ENCODE measurements at places on chromosomes 3 and 15. TPM values are rescaled to one million over a fixed set of nuclear protein-coding genes. Genes with fewer than 3 reads are reported as not detected.
A peak's percentile ranks its signal among the peaks of the same experiment; 100 is the strongest.

The COL6A5 gene
- total RNA-seq = not detected

GRCh38 chr3:152400887-152401286 lies 132.2 kb downstream of the MBNL1 start:
- H3K27ac ChIP-seq = peak overlapping the region; percentile 91
- H3K27me3 ChIP-seq = no peaks in the 10 kb centered on the region
- peaks cover 15% of the 10 kb centered on the region for H3K36me3 ChIP-seq
- peaks cover 74% of the 10 kb centered on the region for H3K4me1 ChIP-seq

The EOMES gene
- 7.2 TPM for total RNA-seq

GRCh38 chr3:16570113-16570512 lies 35.1 kb downstream of the DAZL start:
- H3K4me3 ChIP-seq = no peak overlapping the region
- H3K27me3 ChIP-seq = peaks cover 23% of the 10 kb centered on the region
- no peak overlapping the region for H3K27ac ChIP-seq
- H3K36me3 ChIP-seq = peaks cover 4% of the 10 kb centered on the region

- no peaks in the 10 kb centered on the region for H3K4me1 ChIP-seq
- DNase-seq = no peak
- no peak overlapping the region for H3K27ac ChIP-seq
- H3K36me3 ChIP-seq = no peaks in the 10 kb centered on the region
- H3K27me3 ChIP-seq = no peaks in the 10 kb centered on the region
- no peak overlapping the region for H3K4me3 ChIP-seq
Observed at GRCh38 chr3:126961791-126962461, 21.0 kb upstream of the PLXNA1 start.

DNA sequence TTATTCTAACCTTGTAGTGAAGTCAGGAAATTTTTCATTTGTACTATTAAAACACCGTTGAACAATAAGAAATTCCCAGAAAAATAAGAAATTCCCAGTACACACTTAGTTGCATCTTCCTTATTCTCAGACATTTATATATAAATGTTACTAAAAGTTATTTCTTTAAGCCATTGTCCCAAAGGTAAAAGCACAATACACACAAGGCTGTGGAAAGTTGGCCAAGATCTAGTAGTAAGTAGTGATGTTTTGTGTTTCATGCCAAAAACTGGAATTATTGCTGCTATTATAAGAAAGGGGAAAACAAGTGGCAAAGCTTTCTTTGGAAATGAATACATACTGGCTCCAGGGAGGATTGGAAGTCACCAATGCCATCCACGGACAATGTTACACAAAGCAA lies 802.5 kb upstream of the DPPA4 start:
- H3K4me1 ChIP-seq = no peaks in the 10 kb centered on the region
- DNase-seq = no peak
- no peaks in the 10 kb centered on the region for H3K27me3 ChIP-seq
- H3K4me3 ChIP-seq = no peak overlapping the region

The NDUFB5 gene
- 114 TPM for total RNA-seq

GRCh38 chr3:190322604-190323245 lies 479 bp upstream of the CLDN1 start:
- H3K36me3 ChIP-seq = no peaks in the 10 kb centered on the region
- no peak for DNase-seq
- no peak overlapping the region for H3K27ac ChIP-seq
- peaks cover 48% of the 10 kb centered on the region for H3K4me1 ChIP-seq
- peak overlapping the region; percentile 59 for H3K4me3 ChIP-seq

GRCh38 chr3:155441506-155441905 lies 148.0 kb upstream of the STRIT1 start:
- no peak overlapping the region for H3K27ac ChIP-seq
- no peaks in the 10 kb centered on the region for H3K4me1 ChIP-seq
- no peaks in the 10 kb centered on the region for H3K36me3 ChIP-seq
- H3K4me3 ChIP-seq = no peak overlapping the region
- no peaks in the 10 kb centered on the region for H3K27me3 ChIP-seq
- DNase-seq = no peak

The CCDC174 gene
- total RNA-seq = 33.9 TPM

DNA sequence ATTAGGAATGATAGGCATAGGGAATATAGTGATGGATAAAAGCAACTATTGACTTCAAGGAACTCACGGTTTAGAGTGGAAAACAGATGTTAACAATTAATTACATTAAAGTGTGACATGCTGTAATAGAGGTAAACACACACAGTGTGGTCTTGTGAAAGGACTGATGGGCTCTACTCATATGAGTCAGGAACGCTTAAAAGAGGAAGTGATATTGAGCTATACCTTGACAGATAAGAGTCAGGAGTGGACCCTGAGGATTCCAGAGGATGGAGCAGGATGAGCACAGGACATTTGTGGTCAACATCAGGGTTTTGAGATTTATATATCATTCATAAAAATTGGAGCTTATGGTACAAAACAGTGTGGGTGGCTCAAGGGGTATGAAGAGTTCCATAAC lies 11.0 kb downstream of the EXOG start:
- H3K27me3 ChIP-seq = no peaks in the 10 kb centered on the region
- no peak for DNase-seq
- peaks cover 6% of the 10 kb centered on the region for H3K36me3 ChIP-seq
- no peaks in the 10 kb centered on the region for H3K4me1 ChIP-seq
- no peak overlapping the region for H3K4me3 ChIP-seq
- peak overlapping the region; percentile 21 for H3K27ac ChIP-seq

Measured in activated T-cell treated with anti-CD3 and anti-CD28 coated beads, Interleukin-2, amount 50 U/mL, for 72 hours (primary cell).